ENCODE measurements at places on chromosomes 12 and 14.

- DNase-seq: no peak
Measured at GRCh38 chr12:129559776-129560175, 344.0 kb downstream of the TMEM132D start.

DNA sequence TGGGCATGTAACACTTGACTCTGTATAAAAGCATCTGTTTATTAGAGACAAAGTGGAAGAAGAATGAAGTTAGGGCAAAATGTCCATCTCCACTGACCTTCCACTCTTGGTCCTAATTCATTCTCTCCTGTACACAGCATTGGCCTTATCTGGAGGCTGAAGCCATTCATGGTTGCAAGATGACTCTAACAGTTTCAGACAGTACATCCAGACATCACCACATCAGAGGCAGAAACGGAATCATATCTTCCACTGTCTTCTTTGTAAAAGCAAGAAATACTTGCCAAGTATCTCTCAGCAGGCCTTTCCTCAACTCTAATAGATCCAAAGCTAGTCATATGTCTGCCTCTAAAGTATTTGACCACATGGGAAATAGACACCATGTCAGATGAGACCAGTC, 41.1 kb downstream of the PTHLH start:
- no peak for DNase-seq

DNA sequence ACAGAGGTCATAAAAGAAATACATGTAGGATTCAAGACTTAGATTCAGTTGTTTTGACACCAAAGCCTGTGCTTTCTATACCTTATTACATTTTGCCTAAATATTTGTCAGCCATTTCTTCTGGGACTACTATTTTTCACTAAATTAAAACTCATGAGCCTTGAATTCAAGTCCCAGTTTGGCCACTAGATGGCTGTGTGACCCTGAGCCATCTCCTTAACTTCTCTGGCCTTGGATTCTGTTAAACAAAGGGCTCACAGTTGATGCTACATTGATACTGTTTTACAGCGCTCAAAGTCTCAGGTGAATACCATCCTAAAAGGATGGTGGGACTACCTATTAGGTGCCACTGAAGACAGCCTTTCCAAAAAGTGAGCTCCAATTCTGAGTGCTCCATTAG, 39.6 kb upstream of the CCDC198 start:
- DNase-seq: peak; percentile 29

- DNase-seq: no peak
Measured at GRCh38 chr14:101721951-101722661, 39.4 kb upstream of the PPP2R5C start.

- no peak for DNase-seq
Measured at GRCh38 chr12:127294651-127295210, 972.2 kb upstream of the TMEM132C start.

DNA sequence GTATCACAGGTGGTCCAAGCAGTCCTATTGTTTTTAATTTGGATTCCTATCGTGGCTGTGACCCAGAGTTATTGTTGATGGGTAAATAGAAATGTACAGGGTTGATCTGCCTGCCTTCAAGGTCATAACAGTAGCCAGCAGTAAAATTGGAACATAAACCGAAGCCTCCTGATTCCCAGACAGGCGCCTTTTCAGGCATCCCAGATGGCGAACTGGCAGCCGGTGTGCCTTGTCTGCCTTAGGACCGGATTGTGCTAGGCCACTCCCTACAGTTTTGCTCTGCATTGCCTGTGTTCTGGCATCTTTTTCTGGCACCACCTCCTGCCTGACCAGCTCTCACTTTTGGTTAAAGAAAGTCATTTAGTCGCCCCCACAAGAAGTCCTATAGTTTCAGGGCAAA, 22.2 kb downstream of the TMEM117 start:
- no peak for DNase-seq

- no peak for DNase-seq
Measured at GRCh38 chr12:38771871-38772270, 133.5 kb downstream of the CPNE8 start.

GRCh38 chr12:112537710-112538396, 119.1 kb downstream of the PTPN11 start:
- no peak for DNase-seq

- no peak for DNase-seq
Measured at GRCh38 chr12:106229036-106229591, 18.7 kb downstream of the CKAP4 start.

GRCh38 chr14:66143387-66144112, 342.6 kb upstream of the CCDC196 start:
- DNase-seq: no peak

- DNase-seq: no peak
Measured at GRCh38 chr12:87280893-87281292, 748.3 kb downstream of the C12orf50 start.

DNA sequence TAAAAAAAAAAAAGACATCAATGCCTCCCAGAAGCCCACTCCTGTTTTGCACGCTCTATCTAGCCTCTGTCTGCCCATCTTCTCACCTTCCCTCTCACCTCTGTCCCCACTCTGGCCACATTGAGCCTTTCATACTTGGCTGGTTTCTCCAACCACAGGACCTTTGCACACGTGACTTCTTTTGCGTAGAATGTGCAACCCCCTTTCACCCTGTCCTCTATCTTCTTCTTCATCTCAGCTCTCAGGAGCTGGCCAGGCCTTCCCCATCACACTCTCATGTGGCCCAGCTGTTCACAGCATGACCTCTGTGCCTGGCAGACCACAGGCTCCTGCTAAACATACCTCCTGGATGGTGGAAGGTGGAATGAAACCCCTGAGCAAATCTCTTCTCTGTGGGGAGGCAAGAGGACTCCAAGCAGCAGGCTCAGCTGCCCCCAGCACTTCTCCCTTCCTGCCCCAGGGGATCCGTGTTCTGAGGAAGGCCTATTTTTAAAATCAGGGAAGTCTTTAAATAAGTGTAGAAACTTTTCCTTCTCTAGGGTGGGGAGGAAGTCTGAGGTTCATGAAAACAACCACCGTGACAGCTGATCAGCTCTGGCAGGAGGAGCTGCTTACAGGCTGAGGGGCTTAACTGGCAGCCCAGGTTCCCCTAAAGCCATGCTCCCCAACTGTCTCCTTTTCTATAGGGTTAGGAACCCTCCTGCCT, 11.6 kb downstream of the HVCN1 start:
- no peak for DNase-seq

- no peak for DNase-seq
Measured at GRCh38 chr12:41576925-41577324, 388.8 kb downstream of the PDZRN4 start.

DNA sequence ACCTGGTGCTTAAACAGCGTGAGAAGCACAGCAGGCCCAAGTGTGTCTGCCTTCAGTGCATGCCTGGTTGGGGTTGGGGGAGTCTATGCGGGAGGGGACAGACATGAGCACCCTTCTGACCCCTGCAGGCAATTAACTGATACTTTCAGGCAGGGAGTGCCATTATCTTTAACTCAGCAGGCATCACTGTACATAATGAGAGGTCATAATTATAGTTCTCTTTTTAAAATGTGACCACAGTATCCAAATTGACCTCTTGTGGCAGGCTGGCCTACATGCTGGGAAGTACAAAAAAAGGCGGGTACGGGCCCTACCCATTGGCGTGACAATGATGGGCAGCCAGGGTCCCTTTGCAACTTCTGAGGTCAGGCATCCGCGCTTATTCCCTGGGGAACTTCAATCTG, 209.1 kb downstream of the FOXN3 start:
- no peak for DNase-seq

DNA sequence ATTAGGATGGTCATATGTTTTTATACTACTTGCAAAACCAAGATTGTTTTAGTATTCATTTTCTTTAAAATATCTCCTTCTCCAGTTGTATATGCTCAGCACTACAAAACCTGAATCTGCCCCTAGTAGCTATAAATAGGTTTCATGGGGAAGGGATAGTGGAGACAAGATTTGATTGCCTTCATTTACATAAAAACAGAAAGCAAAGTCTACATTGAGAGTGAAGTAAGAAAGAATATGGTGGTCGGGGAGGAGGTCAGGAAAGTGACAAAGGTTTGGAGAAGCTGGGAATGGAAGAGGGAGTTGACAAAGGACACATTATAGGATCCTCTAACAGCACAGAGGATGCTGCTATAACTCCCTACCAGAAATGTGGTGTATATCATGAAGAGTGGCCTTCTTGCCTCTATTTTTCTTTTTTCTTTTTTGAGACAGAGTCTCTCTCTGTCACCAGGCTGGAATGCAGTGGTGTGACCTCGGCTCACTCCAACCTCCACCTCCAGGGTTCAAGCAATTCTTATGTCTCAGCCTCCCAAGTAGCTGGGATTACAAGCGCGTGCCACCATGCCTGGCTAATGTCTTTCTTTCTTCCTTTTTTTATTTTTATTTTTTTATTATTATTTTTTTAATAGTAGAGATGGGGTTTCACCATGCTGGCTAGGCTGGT, 6.6 kb upstream of the LRP6 start:
- no peak for DNase-seq

GRCh38 chr14:26709019-26709418, 111.2 kb upstream of the NOVA1 start:
- no peak for DNase-seq

- DNase-seq: no peak
Measured at GRCh38 chr14:23443881-23444280, 8.4 kb upstream of the MYH7 start.

- no peak for DNase-seq
Measured at GRCh38 chr14:87805315-87805723, 187.7 kb downstream of the GALC start.

- DNase-seq: no peak
Measured at GRCh38 chr12:50597200-50598195, 92.7 kb downstream of the DIP2B start.

GRCh38 chr12:124956571-124956970, 32.4 kb downstream of the DHX37 start:
- DNase-seq: no peak

GRCh38 chr14:60861545-60862140, 119.2 kb downstream of the TRMT5 start:
- DNase-seq: no peak

GRCh38 chr12:19171731-19172130, 42.2 kb downstream of the PLEKHA5 start:
- no peak for DNase-seq

DNA sequence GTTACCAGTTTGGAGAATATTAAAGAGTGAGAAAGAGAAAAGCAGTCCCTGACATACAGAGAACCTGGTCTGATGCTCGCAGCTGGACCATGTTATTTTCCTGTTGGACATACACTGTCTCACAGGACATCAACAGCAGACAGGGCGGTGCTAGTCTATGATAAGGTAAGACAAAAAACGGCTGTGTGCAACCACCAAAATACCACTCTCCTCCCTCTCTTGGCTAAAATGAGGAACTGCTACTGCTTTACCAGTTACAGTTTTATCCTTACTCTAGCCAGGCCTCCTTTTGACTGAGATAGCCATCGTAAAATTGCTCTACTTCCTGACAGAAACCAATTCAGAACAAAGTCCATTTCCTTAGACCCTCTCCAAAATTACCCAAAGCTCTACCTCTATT, 47.0 kb upstream of the ERGIC2 start:
- DNase-seq: no peak

GRCh38 chr14:100383727-100384158, 60.6 kb downstream of the SLC25A47 start:
- DNase-seq: peak; percentile 65

- peak; percentile 97 for DNase-seq
Measured at GRCh38 chr14:28875934-28876571, 109.5 kb downstream of the FOXG1 start.

GRCh38 chr14:90575336-90575735, 178.5 kb downstream of the CALM1 start:
- no peak for DNase-seq

DNA sequence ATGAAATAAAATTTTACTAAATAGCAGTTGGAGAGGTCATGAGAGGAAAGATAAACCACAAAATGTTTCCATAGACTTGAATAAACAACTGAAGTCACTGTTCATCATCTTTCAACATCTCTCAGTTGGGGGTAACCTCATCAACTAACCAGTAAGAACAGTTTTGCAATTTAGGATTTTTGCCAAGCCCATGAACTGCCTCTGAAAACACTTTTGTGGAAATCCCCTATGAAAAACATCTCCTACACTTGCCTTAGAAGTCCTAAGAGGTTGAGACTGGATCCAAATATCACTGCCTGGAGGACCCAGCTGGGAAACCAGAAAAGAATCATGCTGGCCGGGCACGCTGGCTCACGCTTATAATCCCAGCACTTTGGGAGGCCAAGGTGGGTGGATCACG, 273.1 kb downstream of the C12orf50 start:
- DNase-seq: no peak

DNA sequence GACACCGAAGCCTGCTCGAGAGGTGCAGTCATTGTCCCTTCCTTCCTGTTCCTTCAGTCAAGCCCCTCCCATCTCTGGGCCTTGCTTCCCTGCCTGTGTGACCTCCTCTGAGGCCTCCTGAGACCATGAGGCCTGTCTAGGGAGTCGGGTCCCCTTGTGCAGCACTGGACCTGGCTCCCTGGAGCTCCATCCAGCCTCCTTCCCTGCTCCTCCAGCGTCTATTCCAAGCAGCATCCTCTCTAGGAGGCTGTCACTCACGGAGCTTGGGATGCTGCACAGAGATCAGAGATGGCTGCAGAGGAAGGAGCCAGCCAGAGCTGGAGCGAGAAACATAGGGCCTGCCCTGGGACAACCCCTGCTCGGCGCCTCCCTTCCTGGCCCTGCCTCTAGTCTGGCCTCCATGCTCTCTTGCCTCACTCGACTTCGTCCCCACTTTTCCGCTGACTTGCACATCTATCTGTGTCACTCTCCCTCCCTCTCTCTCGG, 142.7 kb downstream of the BCL11B start:
- no peak for DNase-seq

DNA sequence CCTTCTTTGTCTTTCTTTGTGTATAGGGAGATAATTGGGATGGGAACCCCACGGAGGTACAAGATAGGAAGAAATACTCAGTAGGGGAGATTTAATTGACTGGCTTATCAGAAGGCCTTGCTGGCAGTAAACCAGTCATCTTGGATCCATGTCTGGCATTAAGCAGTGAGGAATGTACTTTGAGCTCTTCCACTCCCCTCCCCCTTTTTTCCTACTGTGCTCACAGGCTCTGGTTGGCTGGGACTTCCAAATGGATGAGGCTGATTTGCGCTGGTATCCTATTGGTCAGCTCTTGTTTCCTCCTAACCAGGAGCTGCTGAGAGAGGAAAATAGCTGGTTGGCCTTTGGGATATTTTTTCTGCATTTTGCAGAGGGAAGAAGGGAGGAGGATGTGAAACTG, 24.7 kb downstream of the NGDN start:
- DNase-seq: no peak

- no peak for DNase-seq
Measured at GRCh38 chr12:47736216-47736615, 10.9 kb upstream of the ENDOU start.

DNA sequence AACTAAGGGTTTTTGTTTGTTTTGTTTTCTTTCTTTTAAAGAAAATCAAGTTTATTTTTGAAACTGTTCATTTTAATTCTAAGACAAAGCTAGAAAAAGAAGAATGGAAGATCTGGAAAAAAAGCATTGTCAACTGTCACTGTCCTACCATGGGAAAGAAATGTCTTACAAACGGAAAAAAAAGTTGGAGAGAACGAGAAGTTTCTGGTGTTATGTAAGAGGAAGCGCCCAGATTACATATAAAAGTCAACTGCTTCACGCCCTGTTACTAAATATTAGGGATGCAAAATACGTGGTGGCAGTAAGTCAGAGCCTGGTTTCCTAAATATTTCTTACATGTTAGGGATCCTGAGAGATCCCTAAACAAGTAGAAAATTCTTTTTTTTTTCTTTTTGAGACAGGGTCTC, 14.3 kb upstream of the FBXL14 start:
- no peak for DNase-seq

All from NCI-H345 (cell line).